Tibial nerve (tissue), 4 donors: ENCODE measurements at places on chromosomes 5 and 9. TPM values are rescaled to one million over a fixed set of nuclear protein-coding genes. Genes with fewer than 3 reads are reported as not detected.
A peak's percentile ranks its signal among the peaks of the same experiment; 100 is the strongest.

- no peak for DNase-seq
These were observed 14.0 kb upstream of the LOX start for GRCh38 chr5:122091936-122092600.

GRCh38 chr5:135547590-135548254 is 12.0 kb upstream of the NEUROG1 start:
- DNase-seq, result no peak

- peak; percentile 3 for DNase-seq
These were observed 36.8 kb upstream of the COL5A1 start for GRCh38 chr9:134604834-134605233.

Gene IL17B
- total RNA-seq, result 71.6 TPM

Gene OGN
- total RNA-seq, result 33.9 TPM

GRCh38 chr5:178435321-178436238 is 154.6 kb downstream of the COL23A1 start:
- no peak for DNase-seq

Gene FLT4
- 4.6 TPM for total RNA-seq

Gene AHRR
- 4.8 TPM for total RNA-seq

Gene PALM2AKAP2
- total RNA-seq, result 4.8 TPM

Gene PCDHA9
- total RNA-seq, result 0.84 TPM

GRCh38 chr5:166977911-166978422 is 1313.5 kb upstream of the WWC1 start:
- DNase-seq, result no peak
